ENCODE measurements at places on chromosomes 6 and 20.

DNA sequence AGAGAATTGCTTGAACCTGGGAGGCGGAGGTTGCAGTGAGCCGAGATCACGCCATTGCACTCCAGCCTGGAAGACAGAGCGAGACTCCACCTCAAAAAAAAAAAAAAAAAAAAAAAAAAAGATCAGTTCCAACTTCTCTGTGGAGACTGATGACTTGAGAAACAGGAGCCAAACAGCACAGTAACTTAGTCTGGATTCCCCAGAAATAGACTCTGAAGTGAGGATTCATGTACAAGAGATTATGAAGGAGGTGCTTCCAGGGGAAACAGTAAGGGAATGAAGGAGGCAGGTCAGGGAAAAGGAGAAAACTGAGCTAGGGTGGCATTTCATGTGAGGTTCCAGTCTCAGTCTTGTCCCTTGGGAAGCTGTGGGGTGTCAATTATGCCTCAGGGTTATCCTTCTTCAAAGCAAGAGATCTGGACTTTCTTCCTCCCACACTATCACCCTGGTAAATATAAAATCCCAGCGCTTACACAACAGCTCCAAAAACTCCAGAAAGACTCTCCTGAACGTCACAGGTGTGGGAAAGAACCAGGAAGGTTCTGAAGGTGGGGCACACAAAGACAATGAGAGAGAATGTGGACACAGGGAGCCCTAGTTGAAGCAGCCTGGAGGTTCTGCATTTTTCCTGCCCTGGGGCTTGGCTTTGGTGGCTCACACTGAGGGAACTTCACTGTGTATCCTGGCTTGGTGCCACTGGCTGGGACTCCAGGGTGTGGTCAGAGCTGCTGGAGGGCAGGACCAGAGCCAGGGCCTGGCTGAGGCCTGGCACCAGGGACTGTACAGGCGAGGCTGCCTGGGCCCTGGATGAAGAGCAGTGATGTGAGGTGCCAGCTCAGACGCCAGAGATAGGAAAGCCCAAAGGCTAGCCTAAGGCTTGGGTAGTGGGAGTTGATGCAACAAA is 46.8 kb downstream of the PCNA start:
- no peak for DNase-seq

- no peak for DNase-seq
Measured at GRCh38 chr20:2237059-2237458, 58.7 kb upstream of the TGM3 start.

DNA sequence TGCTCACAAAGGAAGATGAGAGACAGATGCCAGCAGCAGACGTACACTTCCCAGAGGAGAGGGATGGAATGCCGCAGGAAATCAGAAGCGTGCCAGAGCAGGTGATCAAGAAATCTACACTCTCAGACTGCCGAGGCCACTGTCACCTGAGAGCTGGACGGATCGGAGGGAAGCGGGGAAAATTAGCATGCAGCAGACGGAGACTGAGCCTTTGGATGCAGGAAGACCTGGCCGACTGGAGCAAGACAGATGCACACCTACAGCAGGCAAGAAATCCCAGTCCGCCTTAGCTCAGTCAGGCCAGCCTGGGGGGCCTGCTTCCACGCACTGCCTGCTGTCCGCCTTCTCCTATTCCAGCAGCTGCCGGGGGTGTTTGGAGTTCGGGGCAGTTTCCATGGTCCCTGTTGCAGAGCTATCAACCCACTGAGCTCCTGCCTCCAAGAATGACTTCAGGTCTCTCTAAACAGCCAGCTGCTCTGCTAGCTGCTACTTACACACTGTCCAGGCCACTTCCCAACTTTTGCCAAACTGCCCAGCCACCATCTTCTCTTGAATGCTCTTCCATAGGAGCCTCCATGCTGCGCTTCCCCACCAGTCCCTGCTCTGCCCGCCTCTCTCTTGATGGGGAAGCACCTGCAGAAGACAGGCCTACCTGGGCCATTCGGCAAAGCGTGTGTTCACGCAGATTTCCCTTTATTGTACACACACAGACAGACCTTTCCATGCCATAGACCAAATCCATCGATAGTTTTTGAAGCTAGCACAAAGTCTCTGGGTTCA is 368.5 kb downstream of the ZFAND3 start:
- DNase-seq = no peak

DNA sequence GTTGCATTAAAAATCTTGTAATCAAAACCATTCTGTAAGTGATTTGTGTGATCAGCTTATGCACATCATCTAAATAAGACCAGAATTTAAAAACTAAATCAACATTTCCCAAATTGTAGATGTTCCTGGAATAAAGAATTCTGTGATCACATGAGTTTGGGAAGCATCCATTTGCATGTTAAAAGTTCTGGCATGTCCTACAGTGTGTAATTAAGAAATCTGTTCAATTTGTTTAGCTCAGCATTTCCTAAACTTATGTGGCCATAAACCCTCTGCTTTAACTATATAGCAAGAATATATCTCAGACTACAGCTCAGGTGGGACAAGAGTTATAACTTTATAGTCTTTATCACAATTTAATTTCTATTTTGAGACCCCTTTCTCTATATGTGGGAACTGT is 399.1 kb downstream of the LAMA2 start:
- no peak for DNase-seq

- DNase-seq = no peak
Measured at GRCh38 chr6:108030211-108030610, 44.3 kb downstream of the OSTM1 start.

GRCh38 chr20:19747903-19748302 is 10.2 kb upstream of the RIN2 start:
- DNase-seq = no peak

- DNase-seq = no peak
Measured at GRCh38 chr6:112202639-112203341, 51.6 kb downstream of the LAMA4 start.

DNA sequence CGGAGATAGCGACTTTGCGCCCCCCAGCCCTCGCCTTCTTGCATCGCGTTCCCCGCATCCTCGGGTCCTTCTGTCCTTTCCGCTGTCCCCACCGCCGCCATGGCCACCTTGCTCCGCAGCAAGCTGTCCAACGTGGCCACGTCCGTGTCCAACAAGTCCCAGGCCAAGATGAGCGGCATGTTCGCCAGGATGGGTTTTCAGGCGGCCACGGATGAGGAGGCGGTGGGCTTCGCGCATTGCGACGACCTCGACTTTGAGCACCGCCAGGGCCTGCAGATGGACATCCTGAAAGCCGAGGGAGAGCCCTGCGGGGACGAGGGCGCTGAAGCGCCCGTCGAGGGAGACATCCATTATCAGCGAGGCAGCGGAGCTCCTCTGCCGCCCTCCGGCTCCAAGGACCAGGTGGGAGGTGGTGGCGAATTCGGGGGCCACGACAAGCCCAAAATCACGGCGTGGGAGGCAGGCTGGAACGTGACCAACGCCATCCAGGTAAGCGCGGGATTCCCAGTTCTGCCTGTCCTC is 401 bp downstream of the SLC32A1 start:
- no peak for DNase-seq

DNA sequence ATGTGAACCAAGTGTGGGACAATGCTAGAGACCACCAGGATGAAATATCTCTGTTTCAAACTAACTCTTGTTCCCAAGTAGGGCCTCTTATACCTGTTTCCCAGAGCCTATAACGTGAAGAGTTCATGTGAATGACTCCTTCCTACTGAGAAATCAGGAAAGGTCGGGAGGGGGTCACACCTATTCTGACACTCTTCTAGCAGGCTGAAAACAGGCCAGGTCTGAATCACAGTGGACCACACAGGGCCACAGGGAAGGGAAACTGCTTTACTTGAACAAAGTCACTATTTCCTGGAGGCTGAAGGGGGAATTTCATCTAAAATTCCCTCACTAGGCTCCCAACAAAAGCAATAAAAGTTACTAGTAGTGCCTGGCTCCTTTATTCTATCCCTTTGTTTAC is 88.4 kb upstream of the BMP2 start:
- no peak for DNase-seq

- no peak for DNase-seq
Measured at GRCh38 chr6:21764989-21765388, 171.4 kb downstream of the SOX4 start.

DNA sequence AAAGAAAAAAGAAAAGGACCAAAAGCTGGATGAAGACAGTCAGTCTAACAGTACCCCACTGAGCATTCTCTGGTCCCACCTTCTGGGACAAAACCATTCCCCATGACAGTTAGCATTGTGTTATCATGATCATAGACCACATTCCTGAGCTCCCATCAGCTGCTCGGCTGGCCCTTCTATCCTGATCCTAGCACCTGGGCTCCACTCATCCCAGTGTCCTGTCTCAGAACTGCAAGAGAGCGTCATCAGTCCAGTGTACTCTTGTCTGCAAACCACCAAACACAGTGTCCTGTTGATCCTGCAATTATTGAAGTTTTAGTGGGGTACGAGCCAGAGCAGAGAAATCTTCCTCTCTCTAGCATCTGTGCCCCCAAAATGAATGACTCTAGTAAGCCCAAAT is 16.0 kb upstream of the TAAR1 start:
- no peak for DNase-seq

- peak; percentile 18 for DNase-seq
Measured at GRCh38 chr20:61694682-61695081, 371.0 kb downstream of the TAF4 start.

- no peak for DNase-seq
Measured at GRCh38 chr6:47473791-47474346, 3.7 kb upstream of the CD2AP start.

- DNase-seq = peak; percentile 14
Measured at GRCh38 chr6:41936073-41936837, 5.4 kb downstream of the CCND3 start.

- peak; percentile 54 for DNase-seq
Measured at GRCh38 chr6:25449774-25450173, 170.6 kb downstream of the CARMIL1 start.

DNA sequence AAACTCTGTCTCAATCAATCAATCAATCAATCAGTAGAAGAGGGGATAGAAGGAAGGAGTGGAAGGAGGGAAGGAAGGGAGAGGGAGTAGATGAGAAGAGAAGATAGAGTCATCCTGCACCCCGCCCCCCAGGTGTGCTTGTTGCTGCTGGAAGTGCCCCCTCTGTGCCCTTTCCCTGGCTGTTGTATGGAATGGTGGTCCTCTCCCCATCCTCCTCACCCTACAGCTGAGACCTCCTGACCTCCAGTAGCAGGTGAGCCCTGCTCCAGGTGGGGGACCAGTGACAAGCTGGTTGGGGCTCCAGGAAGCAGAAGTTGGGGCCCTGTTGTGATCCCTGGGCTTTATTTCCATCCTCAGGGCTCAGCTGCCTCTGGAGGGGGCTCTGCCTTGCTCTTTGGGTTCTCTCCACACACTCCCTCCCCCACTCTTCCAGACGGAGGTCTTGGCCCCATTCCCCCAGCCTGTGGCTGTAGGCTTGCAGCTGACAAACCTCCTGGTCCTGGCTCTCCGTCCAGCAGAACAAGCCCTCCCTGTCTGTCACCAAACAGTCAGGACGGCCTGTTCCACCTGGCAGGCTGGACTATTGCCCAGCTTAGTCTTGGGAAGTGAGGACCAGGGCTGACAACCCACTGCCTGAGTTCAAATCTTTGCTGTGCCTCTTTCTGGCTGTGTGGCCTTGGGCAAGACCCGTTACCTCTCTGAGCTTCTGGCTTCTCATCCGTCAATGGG is 26.0 kb upstream of the SCRT2 start:
- no peak for DNase-seq

DNA sequence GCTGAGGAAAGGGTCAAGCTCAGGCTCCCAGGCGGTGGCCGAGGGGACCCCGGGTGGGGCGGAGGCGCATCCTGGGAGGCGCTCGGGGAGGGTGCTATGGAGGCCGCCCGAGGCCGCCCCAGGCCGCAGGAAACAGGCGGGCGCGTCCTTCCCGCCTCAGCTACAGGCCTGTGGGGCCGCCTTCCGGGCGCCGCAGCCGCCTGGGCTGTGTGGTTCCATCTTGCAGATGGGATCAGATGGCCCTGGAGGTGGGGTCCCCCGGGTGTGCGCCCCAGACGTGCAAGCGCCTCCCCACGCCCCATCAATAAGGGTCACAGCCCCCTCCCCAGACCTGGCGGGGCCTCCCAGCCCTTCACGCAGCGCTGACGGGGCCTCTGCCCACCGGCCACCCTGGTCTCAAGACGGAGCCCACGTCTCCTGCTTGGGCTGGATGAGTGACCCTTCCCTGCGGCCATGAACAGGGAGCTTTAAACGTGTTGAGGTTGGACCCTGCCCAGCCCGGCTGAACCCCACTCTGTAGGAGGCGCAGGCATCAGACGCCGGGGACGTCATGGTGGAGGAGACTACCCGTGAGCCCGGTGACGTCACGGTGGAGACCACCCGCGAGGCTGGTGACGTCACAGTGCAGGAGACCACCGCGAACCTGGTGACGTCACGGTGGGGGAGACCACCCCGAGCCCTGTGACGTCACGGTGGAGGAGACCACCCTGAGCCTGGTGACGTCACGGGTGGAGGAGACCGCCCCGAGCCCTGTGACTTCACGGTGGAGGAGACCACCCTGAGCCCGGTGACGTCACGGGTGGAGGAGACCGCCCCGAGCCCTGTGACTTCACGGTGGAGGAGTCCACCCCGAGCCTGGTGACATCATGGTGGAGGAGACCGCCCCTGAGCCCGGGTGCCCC is 267.0 kb downstream of the DLL1 start:
- DNase-seq = no peak

GRCh38 chr6:46412662-46413061 is 78.6 kb downstream of the RCAN2 start:
- no peak for DNase-seq

GRCh38 chr6:95383878-95384277 is 193.5 kb upstream of the MANEA start:
- no peak for DNase-seq

Data from DMS79 (cell line).